Activated CD8-positive, alpha-beta T cell treated with anti-CD3 and anti-CD28 coated beads for 36 hours (primary cell): ENCODE measurements at places on chromosomes 5 and 9.
A peak's percentile ranks its signal among the peaks of the same experiment; 100 is the strongest.

GRCh38 chr9:79769476-79770275 lies 197.9 kb downstream of the TLE4 start:
- no peak for DNase-seq

DNA sequence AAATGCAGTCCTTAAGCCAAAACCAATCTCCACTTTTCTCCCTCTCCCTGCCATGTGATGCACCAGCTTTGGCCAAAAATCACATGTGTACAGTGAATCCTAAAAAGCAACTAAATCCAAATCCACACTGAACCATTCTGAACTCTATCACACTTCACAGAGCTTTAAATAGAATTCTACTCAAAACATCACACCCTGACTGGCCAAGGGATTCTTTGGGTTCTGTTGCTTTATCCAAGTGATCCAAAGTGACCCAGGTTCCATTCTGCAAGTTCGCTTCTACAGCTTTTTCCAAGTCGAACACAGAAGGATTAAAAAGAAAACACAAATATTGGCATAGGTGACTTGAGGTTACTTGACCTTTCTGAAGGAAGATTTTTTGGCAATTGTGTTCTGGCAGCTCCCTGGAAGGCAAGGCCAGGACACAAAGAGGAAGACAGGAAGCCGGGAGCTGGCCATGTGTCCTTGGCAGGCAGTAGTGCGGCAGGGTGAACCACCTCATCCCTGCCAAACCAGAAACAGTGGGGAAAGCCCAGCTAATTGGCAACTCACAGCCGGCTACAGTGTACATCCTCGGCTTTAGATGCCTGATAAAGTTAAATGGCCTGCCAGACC lies 115.0 kb downstream of the NFIB start:
- no peak for DNase-seq

- no peak for DNase-seq
These were observed 254.3 kb upstream of the KLF9 start for GRCh38 chr9:70668751-70669150.

GRCh38 chr9:106104887-106105286 lies 410.5 kb downstream of the TMEM38B start:
- DNase-seq, result no peak

GRCh38 chr5:172178301-172178987 lies 9.6 kb downstream of the STK10 start:
- DNase-seq, result peak; percentile 73

DNA sequence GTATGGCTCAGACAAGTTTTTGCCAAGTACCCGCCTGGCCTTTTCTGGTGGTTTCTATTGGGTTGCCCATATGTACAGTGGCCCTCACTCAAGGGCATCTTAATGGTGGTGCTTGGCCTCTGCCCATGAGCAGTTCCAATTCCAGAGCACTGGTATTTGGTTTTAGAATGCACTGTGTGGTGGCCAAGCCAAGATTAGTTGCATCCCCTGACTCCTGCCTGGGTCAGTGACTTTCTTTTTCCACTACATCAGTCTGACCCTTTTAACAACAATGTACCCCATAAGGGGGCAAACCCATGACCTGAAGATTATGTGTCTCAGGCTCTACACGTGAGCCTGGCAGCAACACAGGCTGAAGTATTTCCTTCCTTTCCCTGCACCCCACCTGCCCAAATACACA lies 34.2 kb downstream of the NPR3 start:
- DNase-seq, result no peak

- no peak for DNase-seq
These were observed 459.9 kb upstream of the ZNF462 start for GRCh38 chr9:106403081-106403480.

- peak; percentile 33 for DNase-seq
These were observed 928 bp downstream of the MCTP1 start for GRCh38 chr5:95283761-95284571.

GRCh38 chr5:979100-979817 lies 29.3 kb upstream of the NKD2 start:
- no peak for DNase-seq

DNA sequence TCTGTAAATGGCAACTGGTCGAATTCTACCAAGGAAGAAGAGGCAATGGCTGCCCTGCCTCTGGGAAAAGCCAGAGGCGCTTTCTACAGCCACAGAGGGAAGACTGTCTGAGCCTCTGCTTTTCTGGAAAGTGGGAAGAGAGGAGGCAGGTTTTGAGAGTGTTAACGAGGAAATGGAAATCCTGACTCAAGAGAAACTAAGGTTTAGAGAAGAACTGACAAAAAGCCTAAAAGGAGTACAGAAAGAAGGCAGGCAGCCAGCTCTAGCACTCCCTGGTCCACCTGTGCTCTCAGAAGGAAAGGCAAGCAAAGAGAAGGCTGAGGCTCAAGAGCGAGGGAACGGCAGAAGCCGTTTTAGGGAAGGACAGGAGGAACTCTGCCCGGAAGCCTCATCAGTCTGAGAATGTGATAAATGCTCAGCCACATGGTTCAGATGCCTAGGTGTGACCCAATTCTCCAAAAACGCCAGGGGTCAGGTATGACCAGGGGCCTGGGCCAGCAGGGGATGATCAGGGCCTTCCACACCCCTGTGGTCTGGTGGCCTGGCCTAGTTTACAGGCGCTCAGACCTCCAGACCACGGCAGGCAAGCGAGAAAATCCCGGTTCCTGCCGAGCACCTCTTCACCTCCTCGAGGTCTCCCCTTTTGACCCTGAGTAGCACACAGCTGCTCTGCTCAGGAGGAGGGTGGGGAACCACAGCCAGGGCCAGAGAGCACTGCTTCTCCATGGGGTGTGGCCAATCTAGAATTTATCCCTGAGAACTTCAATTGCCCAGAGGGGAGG lies 79.9 kb upstream of the FBXW11 start:
- no peak for DNase-seq

DNA sequence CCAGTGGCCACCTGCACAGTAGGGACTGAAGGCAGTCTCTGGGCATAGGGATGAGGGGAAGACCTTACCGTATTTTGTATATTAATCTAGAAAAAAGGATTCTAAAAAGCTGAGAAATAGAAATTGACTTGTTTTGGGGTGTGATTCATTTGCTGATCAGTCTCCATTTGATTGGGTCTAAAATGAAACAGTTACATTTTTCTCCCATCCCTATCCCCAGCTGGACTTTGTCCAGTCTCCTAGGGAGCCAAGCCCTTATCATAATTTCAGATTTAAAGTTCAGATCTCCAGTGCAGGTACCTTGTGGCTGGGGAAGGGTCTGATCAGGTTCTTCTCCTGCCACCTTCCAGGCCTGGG lies 240.8 kb downstream of the FANCC start:
- no peak for DNase-seq

GRCh38 chr5:150846654-150847333 lies 473 bp downstream of the IRGM start:
- peak; percentile 85 for DNase-seq

- no peak for DNase-seq
These were observed 125.7 kb upstream of the SMIM23 start for GRCh38 chr5:171659896-171660295.

DNA sequence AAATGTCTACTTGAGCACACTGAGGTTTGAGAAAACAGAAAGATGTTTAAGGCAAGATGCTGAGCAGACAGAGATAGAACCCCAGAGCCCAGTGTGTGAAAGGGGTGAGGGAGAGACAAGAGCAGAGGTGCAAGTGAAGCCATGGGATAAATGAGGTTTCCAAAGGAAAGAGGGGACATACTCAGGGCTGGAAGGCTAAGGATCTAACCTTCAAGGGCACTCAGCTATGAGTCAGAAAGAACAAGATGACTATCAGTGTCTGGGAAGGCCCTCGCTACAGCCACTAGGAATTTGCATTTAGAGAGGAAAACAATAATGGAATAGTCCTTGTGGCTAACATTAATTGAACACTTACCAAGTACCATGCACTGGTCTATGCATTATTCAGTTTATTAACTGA lies 113.7 kb downstream of the HTR4 start:
- no peak for DNase-seq

GRCh38 chr5:126912616-126913200 lies 117.7 kb downstream of the MARCHF3 start:
- no peak for DNase-seq

- no peak for DNase-seq
These were observed 1.5 kb downstream of the SHROOM1 start for GRCh38 chr5:132828846-132829494.

GRCh38 chr5:146048994-146049703 lies 56.2 kb downstream of the PLAC8L1 start:
- peak; percentile 39 for DNase-seq

- DNase-seq, result peak; percentile 58
These were observed 387.4 kb downstream of the ACTL7B start for GRCh38 chr9:108468364-108468763.

GRCh38 chr5:57718155-57718554 lies 235.5 kb upstream of the ACTBL2 start:
- DNase-seq, result no peak

- DNase-seq, result peak; percentile 73
These were observed 21.1 kb downstream of the VCP start for GRCh38 chr9:35051069-35051967.

DNA sequence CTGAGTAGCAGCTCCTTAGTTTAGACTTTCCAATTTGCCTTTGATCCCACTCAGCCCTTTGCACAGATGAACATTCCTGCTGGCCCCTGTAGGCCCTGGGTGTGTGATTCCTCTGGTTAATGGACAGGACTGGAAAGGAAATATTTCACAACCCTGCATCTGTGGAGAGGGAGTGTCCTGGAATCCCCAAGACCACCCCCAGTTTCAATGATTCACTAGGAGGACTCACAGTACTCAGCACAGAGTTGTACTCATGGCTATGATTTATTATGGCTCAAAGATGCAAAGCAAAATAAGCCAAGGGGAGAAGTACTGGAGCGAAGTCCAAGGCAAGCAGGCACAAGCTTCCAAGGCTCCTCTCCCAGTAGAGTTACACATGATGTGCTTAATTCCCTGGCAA lies 42.4 kb upstream of the TJP2 start:
- DNase-seq, result no peak

GRCh38 chr9:107749787-107750444 lies 260.3 kb upstream of the KLF4 start:
- DNase-seq, result no peak

- DNase-seq, result peak; percentile 44
These were observed 94.5 kb downstream of the PLPP1 start for GRCh38 chr5:55440188-55440646.
